ENCODE measurements at places on chromosomes 7 and 10.

- DNase-seq, result no peak
Observed at GRCh38 chr7:123522066-123522465, 12.3 kb downstream of the IQUB start.

DNA sequence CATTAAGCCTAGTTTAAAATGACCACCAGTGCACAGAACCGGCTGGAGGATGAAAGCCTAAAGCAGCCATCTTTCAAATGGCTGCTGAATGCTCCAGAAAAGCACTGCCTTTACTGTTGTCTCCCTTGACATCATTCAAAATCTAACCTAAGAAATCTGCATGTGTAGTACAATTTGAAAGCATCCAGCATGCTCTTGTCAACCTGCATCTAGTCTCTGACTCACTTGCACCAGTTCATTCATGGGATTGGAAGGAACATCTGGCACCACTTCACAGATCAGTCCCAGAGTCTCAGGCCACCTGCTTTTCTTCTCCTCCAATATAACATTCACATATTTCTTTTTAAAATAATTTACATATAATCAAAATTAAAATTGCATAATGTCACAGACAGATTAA, 76.2 kb downstream of the RNF133 start:
- no peak for DNase-seq

- DNase-seq, result no peak
Observed at GRCh38 chr10:132921086-132921485, 21.3 kb downstream of the CFAP46 start.

DNA sequence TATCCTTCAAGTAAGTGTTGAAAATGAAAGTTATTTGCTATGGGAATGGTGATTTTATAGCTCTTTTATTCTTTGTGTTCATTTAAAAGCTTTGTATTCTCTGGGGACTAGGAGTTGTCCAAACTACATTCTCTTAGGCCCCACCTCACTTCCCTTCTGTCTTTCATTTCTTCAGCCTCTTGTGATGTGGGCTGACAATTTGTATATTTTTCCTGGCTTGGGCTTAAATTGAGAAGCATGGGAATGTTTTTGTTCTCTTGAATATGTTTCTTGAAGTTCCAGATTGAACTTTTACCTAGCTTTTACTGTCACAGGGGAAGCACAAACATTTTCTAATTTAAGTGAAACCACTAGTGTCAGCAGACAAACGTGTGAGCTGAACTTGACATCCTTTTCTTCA, 27.9 kb downstream of the BBS9 start:
- DNase-seq, result no peak

GRCh38 chr7:136183981-136184380, 206.8 kb upstream of the MTPN start:
- no peak for DNase-seq

- no peak for DNase-seq
Observed at GRCh38 chr7:26165950-26166683, 14.1 kb downstream of the NFE2L3 start.

GRCh38 chr10:8104005-8104404, 49.5 kb downstream of the GATA3 start:
- DNase-seq, result no peak

DNA sequence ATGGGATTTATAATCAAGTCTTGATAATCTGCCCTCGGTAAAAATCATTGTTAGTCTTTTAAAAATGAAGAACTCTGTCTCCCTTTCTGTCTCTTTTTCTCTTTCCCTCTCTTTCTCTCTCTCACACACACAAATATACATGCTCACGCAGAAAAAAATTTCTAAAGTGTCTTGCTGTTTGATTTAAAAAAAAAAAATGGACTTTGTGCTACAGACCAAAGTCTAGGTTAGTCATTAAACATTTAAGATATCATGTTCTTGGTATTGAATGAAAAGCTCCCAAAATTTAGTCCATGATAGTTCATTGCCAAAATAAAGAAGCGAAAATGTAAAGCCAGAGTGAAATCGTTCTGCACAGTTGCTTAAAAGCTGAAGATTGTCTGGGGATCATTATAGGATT, 665.8 kb downstream of the SORCS1 start:
- DNase-seq, result no peak

DNA sequence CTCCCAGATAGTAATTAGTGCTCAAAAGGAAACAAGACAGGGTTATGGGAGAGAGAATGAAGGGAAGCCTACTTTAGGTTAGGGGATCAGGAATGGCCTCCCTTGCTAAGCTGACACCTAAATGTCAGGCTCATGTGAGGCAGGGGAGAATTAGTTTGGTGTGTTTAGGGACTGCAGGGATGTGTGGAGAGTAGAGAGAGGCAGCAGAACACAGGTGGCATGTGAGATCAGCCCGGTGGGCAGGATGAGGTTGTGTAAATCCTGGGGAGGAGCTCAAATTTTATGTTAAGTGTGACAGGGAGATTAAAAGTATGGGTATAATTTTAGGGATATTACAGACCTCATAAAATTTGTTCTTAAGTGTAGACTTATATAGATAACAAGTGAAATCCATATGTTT, 56.2 kb upstream of the ZNF438 start:
- DNase-seq, result no peak

- DNase-seq, result no peak
Observed at GRCh38 chr10:43235070-43235900, 31.6 kb downstream of the RASGEF1A start.

DNA sequence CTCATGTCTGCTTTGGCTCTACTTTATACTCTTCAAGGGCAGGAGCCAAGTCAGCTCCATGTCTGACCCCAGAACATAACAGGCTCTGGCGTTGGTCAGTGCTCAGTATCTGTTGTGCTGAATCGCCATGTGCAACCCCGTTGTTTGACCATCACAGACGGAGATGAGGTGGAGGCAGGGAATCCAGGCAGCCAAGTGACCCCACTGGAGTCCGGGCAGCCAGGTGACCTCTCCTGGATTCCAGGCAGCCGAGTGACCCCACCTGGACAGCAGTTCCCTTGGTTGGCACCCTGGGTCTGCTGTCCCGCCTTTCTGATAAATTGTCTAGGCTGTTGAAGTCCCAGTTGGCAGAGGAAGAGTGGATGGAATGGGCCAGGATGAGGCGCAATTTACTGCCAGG, 232.2 kb downstream of the TCERG1L start:
- no peak for DNase-seq

- no peak for DNase-seq
Observed at GRCh38 chr7:20440472-20441105, 109.9 kb downstream of the ITGB8 start.

DNA sequence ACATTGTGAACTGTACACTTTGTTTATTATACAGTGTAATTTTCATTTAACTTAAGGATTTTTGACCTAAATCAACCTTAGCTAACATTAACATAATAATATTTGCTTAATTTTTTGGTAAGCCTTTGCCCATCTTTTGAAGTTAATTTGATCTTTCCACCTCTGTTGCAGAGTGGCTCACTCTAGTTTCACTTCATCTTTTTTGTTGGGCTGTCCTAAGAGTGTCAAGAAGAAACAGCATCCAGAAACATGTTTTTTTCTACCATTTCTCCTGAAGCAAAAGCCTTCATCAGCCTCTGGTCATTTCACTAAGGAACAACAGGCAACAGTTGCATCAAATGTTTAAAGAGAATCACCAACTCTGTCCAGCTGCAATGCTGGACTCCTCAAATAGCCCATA, 824.7 kb downstream of the REEP3 start:
- DNase-seq, result no peak

DNA sequence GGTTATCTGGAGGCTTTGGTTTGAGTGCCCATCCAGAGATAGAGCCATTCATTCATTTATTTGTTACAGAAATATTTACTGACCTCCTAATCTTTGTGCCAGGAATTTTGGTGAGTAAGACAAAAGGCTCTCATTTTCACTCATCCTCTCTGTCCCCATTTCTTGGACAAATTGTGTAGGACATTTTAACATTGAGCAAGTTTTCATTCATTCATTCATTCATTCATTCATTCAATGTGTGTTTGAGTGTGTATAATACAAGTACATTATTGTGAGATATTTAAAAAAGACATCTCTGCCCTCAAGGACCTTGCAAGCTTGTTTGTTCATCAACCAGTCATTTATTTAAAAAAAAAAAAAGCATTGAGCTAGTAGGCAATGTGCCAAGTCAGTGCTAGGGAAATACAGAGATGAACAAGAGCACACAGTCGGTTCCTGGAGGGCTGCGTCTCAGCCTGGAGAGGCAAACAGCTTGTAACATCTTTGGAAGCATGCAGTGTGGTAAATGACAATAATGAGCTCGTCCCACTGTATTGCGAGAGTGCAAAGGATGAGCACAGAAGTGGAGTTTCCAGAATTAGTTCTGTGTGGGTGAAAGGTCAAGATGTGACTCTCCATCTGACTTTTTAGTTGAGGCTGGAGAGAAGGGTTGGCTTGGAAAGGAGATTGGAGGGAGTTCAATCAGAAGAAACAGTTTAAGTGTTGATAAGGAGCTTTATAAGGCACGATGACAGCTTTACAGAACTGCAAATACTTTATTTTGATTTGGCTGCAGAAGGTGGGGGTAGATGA, 50.5 kb upstream of the HBP1 start:
- DNase-seq, result no peak

GRCh38 chr7:134692344-134692705, 45.7 kb downstream of the BPGM start:
- no peak for DNase-seq

DNA sequence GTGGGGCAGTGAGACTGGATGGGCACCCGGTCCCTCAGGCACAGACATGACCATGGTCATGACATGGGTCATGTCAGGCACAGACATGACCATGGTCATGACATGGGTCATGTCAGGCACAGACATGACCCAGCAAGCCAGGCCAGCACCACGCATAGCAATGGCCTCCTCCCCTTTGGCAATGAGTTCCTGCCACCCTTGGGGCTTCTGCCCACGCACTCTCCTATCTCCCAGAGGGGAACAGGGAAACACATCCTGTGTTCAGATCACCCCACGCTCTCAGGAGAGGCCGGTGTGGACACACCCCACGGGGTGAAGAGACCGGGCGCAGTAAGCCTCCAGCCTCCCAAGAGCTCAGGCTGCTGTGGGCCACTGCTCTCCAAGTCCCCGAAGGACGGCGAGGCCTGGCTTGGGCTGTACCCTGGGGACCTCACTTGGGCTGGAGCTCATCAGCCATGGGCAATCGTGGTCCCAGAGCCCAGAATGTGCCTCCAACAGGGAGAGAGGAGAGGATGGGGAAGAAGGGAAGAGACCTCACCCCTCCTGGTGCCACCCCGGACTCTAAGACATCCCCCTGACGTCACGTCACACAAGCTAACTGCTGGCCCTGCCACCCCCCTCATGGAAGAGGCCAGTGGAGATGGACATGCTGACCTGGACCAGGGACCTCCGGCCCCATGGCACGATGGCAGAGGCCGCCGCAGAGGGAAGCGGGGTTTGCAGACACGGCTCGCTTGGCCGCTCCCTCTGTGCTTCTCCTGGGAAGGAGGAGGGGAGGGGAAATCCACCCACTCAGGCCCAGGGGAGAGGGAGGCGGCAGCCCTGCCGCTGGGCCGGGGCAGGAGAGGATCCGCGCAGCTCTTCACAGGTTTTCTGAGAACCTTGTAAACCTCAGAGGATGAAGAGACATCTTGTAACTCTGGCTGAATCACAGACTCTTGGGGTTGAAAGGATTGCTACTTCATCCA, 269.6 kb downstream of the ELFN1 start:
- peak; percentile 25 for DNase-seq

DNA sequence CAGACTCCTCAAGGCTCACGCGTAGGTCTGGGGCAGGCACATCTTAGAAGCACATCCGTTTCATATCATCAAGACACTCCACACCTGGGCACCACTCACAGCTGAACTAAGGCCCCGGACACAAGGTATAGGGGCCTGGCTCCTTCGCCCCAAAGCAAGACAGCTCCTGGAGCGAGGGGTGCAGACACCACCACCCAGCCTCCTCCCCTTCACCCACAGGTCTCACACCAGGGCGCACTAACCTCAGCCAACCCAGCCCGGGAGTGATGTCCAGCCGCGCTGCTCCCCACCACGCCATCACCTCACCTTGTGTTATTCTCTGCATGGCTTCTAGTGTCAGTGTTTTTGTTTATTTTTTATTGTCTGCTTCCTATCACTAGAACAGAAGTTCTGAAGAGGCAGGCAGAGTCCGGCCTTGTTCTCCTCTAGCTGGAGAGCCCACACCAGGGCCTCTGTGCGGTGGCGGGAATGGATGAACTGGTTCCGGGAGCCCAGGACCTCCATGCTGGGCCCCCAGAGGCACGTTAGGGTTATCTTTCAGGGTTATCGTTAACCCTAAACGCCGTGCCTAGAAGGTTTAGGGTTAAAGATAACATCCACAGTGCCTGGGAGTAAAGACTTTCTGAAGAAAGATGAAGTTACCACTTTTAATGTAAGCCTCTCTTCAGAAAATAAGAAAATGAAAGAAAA, 21.8 kb downstream of the BRI3 start:
- no peak for DNase-seq

DNA sequence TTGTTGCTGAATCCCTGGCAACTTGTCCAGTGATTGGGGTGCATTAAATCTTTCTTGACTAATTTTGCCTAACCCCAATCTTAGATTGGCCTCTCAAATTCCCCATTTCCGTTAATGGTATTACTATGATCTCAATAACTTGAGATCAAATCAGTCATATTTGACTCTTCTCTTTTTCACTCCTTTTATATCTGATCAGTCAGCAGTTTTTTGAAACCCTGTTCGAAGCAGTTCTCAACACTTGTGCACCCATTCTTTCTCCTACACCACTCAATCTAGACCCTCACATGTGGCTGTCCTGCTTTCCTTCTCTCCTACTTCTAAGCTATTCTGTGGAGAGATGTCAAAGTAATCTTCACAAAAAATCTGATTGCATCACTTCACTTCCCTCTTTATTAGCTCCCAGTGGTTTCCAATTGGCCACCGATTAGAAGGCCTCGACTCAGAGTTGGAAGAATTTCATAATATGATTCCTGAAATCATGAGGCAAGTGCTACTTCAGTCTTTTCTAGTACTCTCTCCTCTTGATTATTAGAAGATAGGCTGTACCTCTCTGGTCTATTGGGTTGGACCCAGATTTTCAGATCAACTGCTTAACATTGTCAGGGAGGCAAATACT, 128.9 kb downstream of the ZNF365 start:
- DNase-seq, result no peak

- no peak for DNase-seq
Observed at GRCh38 chr10:6770846-6771245, 190.8 kb upstream of the PRKCQ start.

GRCh38 chr10:62655337-62655994, 149.1 kb upstream of the ADO start:
- no peak for DNase-seq

DNA sequence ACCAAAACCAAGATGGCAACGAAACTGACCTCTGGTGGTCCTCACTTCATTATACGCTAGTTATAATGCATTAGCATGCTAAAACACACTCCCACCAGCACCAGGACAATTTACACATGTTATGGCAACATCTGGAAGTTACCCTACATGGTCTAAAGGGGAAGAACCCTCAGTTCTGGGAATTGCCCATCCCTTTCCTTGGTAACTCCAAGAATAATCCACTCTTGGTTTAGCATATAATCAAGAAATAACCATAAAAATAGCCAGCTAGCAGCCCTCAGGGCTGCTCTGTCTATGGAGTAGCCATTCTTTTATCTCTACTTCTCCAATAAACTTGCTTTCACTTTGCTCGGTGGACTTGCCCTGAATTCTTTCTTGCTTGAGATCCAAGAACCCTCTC, 191.1 kb downstream of the DOCK4 start:
- no peak for DNase-seq

GRCh38 chr7:7317850-7318249, 135.5 kb downstream of the C1GALT1 start:
- no peak for DNase-seq

GRCh38 chr10:117136391-117136975, 1.6 kb downstream of the VAX1 start:
- no peak for DNase-seq
